Fibroblast of upper back skin (primary cell): ENCODE measurements at places on chromosomes 11 and 22.

GRCh38 chr11:129686269-129686668 is 129.4 kb upstream of the TMEM45B start:
- no peak for DNase-seq

DNA sequence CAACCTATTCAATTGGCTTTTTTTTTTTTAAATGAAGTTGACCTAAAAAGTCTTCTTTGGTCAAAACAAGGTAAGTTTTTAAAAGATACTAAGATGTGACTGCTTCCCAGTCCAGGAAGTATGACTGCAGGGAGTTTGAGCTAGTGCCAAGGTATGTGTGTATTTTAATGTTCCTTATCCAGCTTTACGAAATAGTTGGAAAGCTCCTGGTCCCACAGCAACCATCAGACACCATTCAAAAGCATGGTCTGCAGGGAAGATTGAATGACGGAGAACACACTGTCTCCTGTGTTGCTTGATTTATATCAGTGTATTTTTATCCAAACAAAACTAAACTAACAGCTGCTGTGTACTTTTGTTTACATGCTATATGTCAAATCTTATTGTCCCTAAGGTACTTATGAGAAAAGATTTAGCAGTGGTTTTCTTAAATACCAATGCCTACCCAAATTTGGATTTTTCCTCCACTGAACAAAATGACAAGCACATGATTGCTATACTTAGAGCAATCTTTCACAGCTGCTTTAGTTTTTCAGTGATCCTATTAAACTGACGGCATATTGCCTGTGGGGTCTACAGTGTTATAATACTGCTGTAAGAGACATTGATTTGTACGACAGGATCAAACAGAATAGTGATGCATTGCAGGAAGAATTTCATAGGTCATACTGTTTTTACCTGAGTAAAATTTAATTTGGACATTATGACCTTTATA is 122.9 kb downstream of the DCDC1 start:
- peak; percentile 39 for DNase-seq

DNA sequence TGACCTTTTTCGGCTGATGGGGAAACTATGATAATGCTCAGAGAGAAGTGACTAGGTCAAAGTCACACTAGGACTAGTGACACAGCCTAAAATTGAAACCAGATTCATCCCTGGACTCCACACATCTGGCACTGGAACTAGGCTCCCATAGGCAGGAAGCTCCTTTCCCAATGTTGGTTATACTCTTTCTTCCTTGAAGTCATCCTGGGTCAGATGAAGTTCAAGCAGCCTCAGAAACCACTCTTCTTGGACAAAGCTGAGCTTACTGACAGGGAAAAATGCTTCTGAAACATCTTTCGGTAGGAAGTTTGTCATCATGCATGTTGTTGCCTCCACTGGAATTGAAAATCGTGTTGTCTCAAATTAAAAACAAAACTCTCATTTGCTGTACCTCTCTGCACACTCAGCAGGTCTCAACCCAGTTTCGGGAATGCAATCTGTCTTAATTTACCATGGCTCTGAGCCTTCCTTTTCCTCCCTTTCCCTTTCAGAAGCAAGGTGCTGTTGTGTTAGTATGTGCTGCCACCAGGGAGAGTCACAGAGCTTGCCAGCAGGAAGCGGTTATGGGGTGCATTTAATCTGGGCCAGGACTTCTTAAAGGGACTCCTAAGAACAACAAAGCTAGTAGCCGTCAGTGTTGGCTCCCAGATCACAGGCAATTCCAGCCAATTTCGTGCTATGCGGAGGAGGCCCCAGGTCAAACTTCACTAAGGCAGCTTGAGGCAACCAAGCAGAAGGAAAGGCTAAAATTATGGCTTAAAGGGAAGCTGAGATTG is 384.8 kb downstream of the TENM4 start:
- DNase-seq = peak; percentile 92

DNA sequence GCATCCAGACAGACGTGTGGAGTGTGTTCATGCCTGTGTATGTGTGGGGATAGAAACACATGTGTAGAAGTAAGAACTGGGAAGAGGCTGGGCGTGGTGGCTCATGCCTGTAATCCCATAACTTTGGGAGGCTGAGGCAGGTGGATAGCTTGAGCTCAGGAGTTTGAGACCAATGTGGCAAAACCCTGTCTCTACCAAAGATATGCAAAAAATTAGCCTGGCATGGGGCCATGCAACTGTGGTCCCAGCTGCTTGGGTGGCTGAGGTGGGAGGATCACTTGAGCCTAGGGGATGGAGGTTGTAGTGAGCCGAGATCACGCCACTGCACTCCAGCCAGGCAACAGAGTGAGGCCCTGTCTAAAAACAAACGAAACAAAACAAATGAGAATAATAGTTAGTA is 1166.6 kb downstream of the TBC1D22A start:
- no peak for DNase-seq

- no peak for DNase-seq
Measured at GRCh38 chr22:20975541-20976290, 6.4 kb upstream of the LZTR1 start.

DNA sequence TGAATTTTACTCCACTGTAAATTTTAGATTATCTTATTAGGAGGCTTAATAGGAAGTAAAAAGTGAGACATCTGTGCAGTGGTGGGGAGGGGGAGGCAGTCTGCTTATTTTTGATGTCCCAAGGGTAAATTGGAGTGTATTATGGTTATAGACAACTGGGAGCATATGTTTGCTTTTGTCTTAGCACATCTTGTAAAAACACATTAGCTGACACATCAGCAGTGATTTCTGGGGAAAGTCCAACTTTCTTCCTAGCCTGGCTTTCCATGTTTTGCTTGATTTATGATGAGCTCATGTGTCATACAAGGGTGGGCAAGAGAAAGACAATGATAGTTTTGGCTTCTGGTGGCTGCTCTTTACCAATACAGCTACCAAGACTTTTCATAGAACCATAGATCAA is 4.0 kb downstream of the ANO3 start:
- DNase-seq = peak; percentile 23

- no peak for DNase-seq
Measured at GRCh38 chr11:23554002-23554401, 693.7 kb upstream of the CCDC179 start.

DNA sequence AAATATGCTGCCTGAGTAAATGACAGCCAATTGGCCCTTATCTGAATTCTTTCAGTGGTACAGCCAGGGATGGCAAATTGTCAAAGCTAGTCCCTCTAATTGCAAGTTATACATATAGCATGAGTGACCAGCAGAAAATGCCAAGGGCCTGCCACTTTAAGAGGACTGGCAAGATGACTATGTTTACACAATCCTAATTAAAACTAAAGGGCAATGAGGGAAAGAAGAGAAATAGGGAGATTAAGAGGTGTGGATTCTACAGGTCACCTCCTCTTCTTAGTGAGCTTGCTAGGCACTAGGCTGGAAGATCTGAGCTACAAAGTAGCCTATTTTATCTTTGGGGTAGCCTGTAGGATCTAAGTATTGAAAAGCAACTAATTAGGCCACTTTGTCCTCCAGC is 13.5 kb downstream of the NUMA1 start:
- no peak for DNase-seq
